ENCODE measurements at places on chromosomes 6 and 20. TPM values are rescaled to one million over a fixed set of nuclear protein-coding genes. Genes with fewer than 3 reads are reported as not detected.

Gene NKX2-4
- total RNA-seq, result 0.13 TPM

Gene GRM1
- 0.11 TPM for total RNA-seq

DNA sequence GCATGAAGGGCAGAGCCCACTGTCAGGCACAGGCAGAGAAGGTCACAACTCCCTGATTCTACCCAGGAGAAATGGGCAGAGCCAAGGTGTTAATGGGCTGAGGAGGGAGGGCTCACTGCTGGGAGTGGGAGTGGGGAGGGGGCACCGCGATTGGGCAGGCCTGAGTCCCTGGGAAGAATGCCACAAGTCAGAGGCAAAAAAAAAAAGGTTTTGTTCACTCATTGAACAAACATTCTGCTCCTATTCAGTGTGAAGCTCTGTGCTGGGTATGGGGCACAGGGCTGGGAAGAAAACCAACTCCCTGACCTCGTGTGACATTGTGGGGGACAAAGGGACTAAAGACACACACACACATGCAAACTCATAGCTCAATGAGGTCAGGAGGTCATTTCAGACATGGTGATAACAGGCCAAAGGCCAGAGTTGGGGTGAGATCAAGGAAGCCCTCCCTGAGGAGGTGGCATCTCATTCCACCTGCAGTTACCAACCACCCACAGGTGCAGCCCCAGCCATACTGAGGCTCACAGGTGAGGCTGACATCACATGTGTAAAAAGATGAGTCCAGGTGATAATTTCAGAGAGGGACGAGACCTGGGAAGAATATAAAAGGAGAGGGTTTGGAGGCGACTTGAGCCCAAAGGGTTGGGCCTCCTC, 3.2 kb upstream of the PMEPA1 start:
- peaks cover 11% of the 10 kb centered on the region for H3K4me1 ChIP-seq
- H3K27ac ChIP-seq, result no peak overlapping the region
- no peaks in the 10 kb centered on the region for H3K36me3 ChIP-seq
- no peaks in the 10 kb centered on the region for H3K27me3 ChIP-seq
- no peak for DNase-seq

DNA sequence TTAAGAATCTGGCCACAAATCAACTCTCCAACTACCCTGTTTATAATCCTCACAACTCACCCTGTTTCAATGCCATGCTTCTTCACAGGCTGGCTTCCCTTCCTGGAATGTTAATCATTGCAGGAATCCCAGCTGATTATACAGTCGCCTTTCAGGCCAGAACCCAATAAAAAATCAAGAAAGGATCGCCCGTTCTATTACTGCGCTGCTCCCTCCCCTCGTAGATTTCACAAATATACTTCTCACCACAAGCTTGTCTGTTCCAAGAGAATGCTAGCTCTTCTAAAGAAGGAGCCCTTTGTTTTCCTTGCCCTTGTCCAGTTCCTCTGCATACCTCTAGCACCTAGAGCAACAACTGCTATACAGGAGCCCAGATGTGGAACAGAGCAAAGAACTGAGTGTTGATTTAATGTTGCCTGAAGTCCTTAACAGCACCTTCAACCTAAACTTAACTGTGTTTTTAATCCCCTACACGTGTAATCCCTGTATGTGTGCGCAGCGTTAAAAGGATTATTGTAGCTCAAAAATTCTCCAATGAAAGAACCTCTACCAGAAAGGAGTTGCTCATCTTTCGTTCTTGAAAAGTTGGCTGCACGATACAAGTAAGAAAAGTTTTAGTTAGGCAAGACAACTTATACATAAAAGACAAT, 988 bp downstream of the ECHDC1 start:
- peak overlapping the region; percentile 86 for H3K4me3 ChIP-seq
- H3K4me1 ChIP-seq, result peaks cover 26% of the 10 kb centered on the region
- peak; percentile 56 for DNase-seq
- H3K36me3 ChIP-seq, result no peaks in the 10 kb centered on the region

DNA sequence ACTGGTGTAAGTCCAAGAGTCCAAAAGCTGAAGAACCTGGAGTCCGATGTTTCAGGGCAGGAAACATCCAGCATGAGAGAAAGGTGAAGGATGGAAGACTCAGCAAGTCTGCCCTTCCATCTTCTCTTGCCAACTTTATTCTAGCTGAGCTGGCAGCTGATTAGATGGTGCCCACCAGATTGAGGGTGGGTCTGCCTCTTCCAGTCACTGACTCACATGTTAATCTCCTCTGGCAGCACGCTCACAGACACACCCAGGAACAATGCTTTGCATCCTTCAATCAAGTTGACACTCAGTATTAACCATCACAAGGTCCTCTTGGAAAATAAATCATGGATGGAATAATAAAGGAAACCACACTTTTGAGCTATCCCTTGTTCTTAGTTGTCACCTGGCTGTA, 121.2 kb downstream of the MAP3K7 start:
- no peaks in the 10 kb centered on the region for H3K4me1 ChIP-seq
- no peak overlapping the region for H3K4me3 ChIP-seq
- no peak overlapping the region for H3K27ac ChIP-seq
- H3K36me3 ChIP-seq, result no peaks in the 10 kb centered on the region

GRCh38 chr6:108115598-108116058, 41.1 kb upstream of the OSTM1 start:
- H3K4me3 ChIP-seq, result peak overlapping the region; percentile 37
- peaks cover 29% of the 10 kb centered on the region for H3K4me1 ChIP-seq
- H3K36me3 ChIP-seq, result no peaks in the 10 kb centered on the region
- H3K27me3 ChIP-seq, result peaks cover 92% of the 10 kb centered on the region

GRCh38 chr20:2449386-2449785, 21.2 kb downstream of the SNRPB start:
- H3K27me3 ChIP-seq, result no peaks in the 10 kb centered on the region

Data from A673 (cell line).